ENCODE measurements at places on chromosomes 4 and X.

DNA sequence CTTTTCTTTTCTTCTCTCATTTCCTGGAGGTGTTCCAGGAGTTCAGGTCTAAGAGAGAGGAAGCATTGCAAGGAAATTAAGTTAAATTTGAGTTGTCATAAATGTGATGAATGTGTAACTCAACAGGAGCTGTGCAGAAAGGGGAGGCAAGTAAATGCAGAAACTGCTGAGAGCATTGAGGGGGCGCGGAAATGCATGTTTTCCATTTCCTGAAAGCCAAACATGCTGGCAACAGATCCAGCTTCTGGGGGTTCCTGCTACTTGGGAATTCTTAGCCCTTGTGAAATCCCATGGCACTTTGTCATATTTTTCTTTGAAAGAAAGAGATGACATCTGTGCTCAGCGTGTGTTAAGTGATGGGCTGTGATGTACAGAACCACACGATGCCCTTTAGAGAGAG, 33.8 kb upstream of the NAP1L5 start:
- DNase-seq, result no peak

GRCh38 chr4:73607375-73608033, 12.7 kb downstream of the RASSF6 start:
- DNase-seq, result no peak

DNA sequence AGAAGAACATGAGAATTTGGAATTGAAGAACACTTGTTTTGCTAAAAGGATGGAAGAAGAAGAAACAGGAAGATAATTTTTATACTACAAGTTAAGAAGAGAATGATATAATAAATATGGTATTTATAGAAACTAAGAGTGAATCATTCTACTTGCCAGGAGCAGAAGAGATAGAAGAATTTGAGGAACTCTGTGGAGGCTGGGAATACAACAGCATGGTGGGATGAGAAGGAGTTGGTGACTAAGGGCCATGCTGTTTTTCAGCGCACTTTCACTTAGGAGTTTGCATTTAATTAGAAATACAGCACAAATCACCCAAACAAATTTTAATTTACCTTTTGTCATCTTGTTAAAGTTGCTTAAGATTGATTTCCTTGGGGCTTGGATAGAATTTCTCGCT, 20.5 kb downstream of the HADH start:
- DNase-seq, result no peak

GRCh38 chr4:125728568-125728967, 413.8 kb downstream of the FAT4 start:
- DNase-seq, result peak; percentile 33

GRCh38 chr4:125518281-125518680, 203.5 kb downstream of the FAT4 start:
- DNase-seq, result no peak

GRCh38 chr4:78776729-78777575, 802 bp downstream of the BMP2K start:
- DNase-seq, result peak; percentile 47

DNA sequence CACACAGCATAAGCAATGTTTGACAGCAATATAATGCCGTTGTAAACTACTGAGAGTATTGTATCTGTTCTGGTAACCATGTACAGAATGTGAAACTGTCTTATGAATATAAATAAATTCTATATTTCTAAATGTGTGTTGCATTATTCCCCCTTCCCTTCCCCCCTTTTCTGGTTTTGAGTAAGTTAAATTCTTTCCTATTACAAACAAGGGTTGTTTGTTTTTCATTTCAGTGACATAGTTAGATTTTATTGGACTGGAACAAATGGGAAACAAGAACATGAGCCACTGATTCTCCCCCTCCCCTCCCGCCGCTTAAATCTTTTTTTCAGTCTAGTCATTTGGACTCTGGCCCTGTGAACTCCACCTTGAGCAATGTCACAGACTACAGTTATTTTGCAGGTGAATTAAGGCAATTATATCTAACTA, 69.8 kb downstream of the GPAT3 start:
- no peak for DNase-seq

DNA sequence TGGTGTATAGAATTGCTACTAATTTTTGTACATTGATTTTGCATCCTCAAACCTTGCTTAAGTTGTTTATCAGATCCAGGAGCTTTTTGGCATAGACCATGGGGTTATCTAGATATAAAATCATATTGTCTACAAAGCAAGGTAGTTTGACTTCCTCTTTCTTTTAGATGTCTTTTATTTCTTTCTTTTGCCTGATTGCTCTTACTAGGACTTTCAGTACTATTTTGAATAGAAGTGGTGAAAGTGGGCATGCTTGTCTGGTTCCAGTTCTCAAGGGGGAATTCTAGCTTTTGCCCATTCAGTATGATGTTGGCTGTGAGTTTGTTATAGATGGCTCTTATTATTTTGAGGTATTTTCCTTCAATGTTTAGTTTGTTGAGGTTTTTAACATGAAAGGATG, 187.9 kb upstream of the LCORL start:
- no peak for DNase-seq

DNA sequence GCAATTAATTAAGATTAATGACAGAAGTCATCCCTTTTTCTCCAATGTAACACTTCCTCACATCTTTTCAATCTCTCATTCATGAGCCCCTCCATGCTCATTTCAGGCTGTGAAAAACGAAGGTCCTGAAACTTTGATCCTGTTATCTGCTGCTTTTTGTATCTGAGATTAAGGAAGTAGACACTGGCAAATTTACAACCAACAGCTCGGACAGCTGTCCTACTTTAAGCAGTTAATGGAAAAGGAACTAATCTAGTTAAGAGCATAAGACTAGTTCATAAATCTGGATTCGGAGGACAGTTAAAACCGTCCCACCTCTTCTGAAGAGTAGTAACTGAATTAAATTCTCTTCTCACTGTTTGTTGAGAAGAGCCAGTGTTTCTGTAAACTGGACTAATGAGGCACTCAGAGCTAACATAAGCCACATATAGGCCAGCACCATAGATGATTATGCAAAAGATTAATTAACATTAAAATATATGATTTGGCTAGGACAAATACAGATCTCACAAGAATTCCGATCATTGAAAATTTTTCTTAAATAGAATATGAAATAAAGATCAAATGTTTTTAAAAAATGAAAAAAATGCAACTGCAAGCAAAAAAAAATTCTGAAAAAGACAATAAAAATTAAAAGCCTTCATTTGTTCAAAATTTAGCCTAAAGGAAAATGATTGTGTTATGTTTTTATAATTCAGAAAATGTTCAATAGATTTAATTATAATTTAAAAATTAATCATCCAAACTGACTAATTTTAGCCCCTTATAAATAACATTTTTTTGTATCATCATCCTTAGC, 114.4 kb downstream of the ANTXR2 start:
- no peak for DNase-seq

GRCh38 chr4:37424753-37425152, 180.2 kb downstream of the NWD2 start:
- no peak for DNase-seq

DNA sequence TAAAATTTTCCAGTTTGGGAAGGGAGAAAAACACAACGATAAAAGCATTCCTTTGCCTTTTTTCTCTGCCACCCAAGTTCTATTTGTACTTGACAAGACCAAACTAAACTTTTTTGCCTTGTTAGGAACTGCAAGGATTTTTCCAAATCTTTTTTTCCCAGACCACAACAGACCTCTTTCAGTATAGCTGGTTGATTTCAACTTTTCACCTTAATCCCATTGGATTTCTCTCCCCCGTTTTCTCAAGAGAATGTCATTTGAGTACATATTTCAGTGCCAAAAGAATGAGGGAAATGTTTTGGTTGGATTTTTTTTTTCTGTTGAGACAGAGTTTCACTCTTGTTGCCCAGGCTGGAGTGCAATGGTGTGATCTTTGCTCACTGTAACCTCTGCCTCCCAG, 18.5 kb upstream of the SGMS2 start:
- no peak for DNase-seq

DNA sequence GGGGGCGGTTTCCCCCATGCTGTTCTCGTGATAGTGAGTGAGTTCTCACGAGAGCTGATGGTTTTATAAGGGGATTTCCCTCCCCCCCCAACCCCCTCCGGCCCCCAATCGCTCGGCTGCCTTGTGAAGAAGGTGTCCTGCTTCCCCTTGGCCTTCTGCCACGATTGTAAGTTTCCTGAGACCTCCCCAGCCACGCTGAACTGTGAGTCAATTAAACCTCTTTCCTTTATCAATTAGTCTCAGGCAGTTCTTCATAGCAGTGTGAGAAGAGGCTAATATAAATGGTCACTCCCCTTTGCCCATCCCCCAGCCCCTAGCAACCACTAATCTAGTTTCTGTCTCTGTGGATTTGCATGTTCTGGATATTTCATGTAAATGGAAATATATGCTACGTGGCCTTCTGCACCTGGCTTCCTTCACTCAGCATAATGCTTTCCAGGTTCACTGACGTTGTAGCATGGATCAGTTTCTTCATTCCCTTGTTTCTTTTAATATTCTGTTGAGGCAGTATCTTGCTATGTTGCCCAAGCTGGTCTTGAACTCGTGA, 16.4 kb downstream of the GPR143 start:
- no peak for DNase-seq

Data from iPS-NIHi11 (cell line).